ENCODE measurements at places on chromosomes 2 and 18.

DNA sequence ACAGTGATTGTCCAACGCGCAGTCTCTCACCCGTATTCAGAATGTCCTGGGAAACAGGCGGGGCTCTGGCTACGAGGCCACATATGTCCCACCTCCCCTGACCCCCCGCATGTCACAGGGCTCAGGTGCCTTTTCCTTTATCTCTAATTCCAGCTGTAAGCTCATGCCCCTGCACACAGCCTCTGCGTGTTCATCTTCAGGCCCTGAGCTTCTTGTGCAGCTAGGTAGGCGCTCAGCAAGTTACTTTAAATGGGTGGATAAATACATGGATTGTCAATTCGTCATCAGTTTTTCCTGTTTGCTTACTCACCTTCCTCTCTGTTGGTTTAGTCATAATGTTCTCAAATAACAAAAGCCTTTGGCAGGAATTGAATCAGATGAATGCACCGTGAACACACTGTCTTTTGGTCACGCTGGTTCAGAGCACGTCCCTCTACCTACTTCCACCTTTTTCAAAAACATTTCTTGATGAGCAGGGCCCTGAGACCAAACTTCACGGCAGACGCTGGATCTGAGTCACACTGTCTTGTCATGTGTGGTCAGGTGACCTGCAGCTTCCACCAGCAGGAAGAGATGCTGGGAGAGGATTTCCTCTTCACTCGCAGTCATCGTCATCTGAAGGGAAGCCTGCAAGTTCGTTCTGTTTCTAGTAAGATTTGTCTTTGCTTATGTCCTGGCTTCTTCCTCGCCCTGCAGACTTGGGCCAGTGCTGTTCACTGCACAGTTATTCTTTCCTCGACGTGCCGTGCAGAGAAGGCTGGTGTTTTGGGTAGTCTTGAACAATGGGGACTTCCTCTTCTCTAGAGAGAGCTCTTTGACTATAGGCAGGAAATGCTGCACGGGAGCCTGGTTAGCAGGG lies 138.1 kb downstream of the PTGR3 start:
- DNase-seq: peak; percentile 21

DNA sequence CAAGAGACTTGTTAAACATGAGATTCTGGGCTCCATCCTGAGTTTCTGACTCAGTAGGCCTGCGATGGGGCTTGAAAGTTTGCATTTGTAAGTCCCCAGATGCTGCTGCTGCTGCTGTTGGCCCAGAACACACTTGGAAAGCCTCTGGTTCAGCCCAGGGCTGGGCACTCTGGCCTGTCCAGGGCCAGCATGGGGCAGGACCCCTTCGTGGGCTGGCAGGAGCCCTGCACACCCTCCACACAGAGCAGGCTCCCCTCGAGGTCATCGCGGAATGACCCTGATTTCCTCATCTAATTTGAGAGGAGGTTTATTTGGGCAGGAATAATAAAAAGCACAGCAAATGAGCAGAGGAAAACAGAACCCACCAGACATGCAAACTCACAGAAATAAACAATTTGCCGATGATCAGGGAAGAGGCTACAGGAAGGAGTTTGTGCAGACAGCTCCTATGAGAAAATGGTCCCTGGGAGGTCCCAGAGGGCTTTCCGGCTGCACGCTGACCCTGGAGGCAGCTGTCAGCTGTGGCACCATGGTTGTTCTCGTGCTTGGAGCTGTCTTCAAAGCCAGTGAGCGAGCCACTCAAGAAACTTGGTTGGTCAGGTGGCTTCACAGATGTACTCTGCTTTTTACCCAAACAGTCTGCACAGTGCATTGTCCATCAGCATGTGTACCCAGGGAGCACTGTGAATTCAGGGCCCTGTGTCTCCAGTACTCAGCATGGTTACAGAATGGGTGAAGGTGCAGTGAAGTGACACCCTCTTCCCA lies 119.3 kb downstream of the GLI2 start:
- DNase-seq: no peak

DNA sequence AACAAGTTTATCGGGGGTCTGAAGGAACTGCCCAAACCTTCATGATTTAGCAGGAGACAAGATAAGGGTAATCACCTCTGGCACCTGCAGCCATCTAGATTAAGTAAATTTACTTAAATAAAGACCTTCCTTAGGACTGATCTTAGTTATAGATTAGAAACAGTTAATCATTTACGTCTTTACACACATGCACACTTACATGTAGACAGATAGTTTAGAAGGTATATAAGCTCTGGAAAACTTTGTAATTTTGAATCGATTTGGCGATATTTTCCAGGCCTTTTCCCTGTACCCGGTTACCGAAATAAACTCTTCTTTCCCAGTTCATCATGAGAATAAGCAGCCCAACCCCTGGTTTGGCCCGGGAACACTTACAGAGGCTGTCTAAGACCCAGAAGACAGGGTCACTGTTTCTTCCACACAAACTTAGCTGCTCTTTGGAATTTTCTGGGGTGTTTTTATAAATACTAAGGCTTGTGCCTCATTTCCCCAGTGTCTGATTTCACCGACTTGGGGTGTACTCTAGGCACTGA lies 560 bp upstream of the SKA1 start:
- no peak for DNase-seq

- DNase-seq: no peak
Observed at GRCh38 chr2:188727846-188728245, 246.3 kb upstream of the COL3A1 start.

DNA sequence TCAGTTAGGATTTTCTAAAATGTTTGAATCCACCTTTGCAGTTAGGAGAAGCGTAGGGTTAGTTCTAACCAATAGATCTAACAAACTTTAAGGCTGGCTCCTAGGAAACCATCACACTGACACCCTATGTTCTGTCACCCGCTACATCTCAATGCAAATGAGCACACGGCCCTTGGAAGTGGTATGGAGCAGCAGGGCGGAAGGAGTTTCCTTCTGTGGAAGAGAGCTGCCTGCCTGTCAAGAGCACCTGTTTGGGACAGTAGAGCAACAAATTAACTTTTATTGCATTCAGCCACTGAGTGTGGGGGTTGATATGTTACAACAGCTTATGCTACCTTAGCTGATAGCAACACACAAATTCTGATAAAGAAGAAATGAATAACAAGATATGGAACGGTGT lies 306.9 kb upstream of the RAB6C start:
- no peak for DNase-seq

DNA sequence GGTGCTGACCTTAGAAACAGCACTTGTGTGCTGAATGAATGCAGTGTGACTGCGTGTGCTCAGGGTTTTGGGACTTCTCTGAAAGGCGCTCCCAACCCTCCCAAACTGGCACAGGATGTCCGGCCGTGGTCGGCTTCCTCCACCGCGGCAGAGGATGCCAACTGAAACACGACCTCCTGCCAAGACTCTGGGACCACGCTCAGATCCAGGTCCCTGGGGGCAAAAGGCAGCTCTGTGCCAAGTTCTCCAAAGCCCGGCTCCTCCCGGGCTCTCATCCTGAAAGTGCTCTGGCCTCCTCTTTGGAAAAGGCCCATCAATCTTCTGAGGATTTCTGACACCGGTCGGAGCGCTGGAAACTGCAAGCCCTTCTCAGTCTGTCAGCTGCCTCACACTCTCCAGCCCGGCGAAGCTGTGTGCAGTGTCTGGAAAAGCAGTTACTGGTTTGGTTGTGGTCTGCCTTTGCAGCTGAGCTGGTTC lies 32.3 kb upstream of the ZBTB7C start:
- DNase-seq: no peak

GRCh38 chr2:170467568-170468422 lies 247.3 kb upstream of the SP5 start:
- DNase-seq: no peak

DNA sequence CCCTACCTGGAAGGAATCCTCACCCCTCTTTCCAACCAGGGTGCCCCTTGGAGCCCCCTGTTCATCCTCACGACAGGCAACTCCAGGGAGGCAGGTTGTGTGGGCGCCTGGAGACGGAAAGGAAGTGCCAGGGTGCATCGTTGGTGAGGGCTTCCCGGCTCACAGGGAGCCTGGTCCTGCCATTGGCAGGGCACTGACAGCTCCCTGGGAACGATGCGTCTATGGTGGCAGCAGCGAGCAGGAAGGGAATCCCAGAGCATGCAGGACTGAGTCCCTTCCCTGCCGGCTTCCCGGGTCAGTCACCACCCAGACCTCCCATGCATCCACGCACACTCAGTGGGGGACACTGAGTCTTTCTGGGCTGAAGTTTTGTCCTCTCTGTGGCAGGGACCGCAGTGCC lies 117.6 kb downstream of the INHBB start:
- no peak for DNase-seq

DNA sequence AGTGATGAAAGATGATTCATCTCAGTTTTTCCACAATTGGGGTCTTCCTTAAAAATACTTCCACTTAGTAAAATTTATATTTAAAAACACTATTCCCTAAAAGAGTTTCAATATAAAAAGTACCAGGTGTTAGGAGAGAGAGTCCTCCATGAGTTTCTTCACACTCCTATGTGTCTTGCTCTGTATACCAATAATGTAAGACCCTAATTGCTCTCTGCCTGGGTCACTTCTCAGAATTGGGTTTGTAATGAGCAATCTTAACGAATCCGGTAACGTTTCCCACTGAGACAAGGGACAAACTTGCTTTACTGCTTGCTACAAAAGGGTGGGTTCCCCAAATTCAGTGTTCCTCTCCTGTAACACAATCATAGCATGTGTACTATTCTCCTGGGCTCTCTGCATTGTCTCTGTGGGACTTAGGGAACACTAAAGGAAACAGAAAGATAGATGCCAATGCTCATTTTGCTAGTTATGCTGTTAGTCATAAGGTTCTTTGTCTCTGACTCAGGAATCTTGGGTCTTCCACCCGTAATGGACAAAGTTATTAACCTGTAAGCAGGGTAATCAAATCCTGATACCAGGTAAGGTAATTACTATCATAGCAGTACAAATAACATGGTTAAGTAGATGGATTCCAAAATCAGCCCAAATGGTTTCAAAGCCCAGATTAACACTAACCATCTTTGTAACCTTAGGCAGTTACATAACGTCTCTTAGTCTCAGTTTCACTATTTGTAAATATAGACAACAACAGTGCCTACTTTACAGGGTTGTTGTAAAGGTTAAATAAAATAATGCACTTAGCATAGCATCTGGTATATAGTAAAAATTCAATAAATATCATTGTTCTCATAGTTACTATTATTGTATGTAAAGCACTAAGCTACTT lies 46.3 kb downstream of the ITSN2 start:
- DNase-seq: no peak

- DNase-seq: no peak
Observed at GRCh38 chr2:97770445-97770844, 57.1 kb downstream of the ZAP70 start.

- no peak for DNase-seq
Observed at GRCh38 chr2:105242286-105242993, 897 bp downstream of the GPR45 start.

DNA sequence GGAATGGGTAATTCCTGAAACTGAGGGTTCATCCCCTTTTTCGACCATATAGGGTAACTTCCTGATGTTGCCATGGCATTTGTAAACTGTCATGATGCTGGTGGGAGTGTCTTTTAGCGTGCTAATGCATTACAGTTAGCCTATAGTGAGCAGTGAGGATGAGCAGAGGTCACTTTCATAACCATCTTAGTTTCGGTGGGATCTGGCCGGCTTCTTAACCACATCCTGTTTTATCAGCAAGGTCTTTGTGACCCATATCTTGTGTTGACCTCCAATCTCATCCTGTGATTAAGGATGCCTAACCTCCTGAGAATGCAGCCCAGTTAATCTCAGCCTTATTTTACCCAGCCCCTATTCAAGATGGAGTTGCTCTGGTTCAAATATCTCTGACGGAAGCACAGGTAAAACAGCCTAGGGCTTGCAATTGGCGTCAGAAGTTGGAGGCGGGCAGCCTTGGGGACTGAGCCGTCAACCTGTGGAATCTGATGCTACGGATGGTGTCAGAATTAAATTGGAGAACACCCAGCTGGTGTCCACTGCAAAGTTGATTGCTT lies 19.5 kb downstream of the RALBP1 start:
- no peak for DNase-seq

- DNase-seq: no peak
Observed at GRCh38 chr18:40685219-40685618, 1269.8 kb upstream of the PIK3C3 start.

DNA sequence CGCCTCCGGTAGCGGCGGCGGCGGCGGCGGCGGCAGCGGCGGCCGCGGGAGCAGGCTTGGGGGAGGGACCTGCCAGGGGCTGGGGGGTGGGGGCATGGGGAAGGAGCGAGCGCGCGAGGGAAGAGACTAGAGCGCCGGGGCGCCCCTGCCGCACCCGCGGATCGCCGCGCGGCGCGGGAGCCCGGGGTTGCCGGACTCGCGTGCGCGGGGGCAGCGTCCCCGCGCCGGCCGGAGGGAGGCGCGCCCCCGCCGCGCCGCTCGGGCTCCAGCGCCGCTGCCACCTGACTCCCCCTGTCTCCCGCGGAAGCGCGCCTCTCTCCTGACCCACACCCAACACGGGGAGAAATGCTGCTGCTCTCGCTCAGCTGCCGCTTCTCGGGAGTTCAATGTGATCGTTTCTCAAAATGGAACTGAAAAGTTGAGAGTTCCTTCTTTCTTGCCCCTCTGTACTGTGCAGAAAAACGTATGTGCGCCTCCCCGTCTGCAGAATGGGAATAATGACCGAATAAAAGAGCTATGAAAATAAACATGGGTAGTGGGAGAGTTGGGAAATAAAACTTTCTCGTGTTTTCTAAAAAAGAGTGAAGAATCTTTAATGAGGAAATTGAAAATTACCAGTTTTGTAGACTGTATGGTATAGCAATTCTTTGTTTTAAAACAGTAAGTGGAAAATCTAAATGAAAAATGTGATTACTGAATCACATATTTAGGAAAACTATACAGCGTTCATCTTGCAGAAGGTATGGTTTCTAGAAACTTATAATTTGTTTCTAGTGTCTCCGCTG lies 455 bp upstream of the TLK1 start:
- DNase-seq: peak; percentile 13

GRCh38 chr2:32997705-32998104 lies 51.0 kb downstream of the LTBP1 start:
- no peak for DNase-seq

- no peak for DNase-seq
Observed at GRCh38 chr2:72570413-72570812, 255.4 kb downstream of the EXOC6B start.

DNA sequence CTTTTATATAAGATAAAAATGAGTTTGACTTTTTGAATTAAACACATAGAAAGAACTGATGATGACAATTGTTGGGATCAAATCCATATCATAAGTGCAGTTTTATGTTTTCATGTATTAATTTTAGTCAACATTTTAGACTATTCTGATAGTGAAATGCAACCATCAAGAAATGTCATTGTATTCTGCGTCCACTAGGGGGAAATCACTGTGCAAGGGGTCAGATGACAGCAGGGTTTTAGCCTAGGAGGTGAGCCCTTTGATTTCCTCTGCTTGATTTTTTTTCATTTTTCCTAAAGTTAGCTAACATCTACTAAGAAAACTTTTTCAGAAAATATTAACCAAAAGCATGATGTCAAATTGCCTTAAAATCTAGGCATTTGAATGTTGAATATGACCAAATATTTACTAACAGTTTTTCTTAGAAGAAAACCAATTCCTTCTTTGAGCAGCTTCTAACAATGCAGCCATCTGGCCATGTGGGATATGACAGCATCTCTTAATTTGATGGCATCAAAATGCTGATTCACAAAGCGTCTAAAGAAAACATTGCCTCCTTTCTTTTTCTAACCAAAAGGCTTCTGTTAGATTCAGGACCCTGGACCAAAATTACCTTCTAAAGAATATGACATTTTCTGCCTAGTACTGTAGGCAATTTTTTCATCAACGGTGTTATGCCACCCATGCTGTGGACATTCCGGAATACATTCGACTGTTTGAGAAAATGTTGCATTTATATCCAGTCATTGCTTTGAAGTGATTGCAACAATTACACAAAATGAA lies 141.5 kb downstream of the SPHKAP start:
- peak; percentile 6 for DNase-seq
